Activated T-cell treated with anti-CD3 and anti-CD28 coated beads, Interleukin-2, amount 50 U/mL, for 48 hours (primary cell): ENCODE measurements at places on chromosomes 12 and 14.

DNA sequence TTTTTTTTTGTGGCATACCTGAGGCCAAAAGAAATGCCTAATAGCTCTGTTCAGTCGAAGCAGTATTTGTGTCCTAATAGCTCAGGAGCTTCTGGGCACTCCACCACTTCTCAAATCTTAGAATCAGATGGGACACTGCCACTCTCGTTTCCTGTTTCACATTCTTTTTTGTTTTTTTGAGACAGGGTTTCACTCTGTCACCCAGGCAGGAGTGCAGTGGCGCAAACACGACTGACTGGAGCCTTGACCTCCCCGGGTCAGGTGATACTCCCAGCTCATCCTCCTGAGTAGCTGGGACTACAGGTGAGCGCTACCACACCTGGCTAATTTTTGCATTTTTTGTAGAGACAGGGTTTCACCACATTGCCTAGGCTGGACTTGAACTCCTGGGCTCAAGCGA lies 52.7 kb downstream of the SPPL3 start:
- DNase-seq, result no peak

DNA sequence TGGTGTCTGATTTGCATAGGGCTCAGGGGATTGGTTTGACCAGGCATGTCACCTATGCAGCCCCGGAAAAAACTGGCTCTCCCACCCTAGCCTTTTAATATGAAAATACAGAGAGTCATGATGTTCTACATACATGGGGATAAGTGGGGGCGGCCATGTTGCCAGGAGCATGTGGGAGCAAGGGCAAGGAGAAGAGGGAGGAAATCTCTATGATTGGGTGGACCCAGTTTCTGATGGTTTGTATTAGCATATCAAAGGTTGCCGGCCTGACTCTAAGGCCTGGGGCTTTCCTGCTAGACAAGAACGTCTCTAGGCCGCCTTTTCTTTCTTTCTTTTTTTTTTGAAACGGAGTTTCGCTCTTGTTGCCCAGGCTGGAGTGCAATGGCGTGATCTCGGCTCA lies 123.4 kb upstream of the CPSF6 start:
- DNase-seq, result no peak

- DNase-seq, result no peak
Measured at GRCh38 chr12:130707571-130707891, 8.6 kb downstream of the RIMBP2 start.

DNA sequence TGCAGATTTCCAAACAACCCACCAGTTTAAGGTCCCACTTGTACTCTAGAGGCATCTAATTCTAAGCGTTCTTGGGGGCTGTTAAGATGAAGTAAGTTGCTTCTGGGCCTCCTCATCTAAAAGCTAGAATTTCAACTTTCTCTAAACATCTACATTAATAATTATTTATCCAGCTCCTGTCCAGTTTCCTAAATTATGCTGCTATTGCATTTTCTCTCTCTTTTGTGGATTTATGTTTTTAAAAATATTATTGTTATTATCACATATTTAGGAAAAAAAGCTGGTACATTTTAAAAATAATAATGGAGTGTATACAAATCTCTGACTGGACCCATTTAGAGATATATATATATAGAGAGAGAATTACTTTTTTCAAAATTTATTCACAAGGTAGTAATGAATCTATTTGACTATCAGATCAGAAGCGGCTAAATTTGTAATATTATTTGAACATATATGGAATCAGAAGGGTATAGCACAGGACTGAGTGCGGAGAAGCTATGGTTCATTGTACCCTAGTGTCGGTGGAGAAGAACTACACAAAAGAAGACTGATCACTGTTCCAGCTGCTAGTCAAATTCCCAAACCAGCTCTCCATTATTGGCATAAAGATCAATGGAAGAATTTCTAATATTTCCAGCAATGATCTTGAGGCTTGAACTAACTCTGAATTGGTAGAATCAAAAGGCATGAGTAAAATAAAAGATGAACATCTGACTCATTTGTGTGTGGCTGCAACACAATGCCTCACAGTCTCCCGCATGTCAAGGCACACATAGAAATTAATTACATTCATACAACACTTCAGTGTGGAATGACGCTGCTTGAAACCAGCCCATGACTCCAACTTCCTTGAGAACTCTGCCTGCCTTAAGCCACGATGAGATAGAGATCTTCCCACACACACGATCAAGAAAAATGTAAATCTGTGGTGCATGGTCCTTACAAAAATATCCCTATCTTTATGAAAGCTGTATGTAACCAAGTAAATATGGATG lies 433.4 kb upstream of the OR4E1 start:
- DNase-seq, result no peak

DNA sequence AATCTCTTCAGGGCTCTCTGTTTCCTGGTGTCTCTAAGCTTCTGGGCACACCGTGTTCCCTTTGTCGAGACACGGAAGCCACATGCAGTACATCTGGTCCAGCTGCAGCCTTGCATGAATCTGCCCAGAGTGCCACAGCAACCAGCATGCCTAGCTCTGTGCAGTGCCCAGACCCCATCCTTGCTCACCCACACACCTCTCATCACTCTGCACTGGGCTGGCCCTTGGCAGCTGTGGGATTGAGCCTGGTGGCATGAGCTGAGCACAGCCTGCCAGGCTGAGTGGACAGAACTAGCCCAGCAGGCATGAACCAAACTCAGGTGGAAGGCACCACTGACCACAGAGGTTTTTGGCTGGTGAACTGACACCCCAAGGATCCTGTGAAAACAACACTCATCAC lies 279.9 kb downstream of the ATXN7L3B start:
- DNase-seq, result no peak

DNA sequence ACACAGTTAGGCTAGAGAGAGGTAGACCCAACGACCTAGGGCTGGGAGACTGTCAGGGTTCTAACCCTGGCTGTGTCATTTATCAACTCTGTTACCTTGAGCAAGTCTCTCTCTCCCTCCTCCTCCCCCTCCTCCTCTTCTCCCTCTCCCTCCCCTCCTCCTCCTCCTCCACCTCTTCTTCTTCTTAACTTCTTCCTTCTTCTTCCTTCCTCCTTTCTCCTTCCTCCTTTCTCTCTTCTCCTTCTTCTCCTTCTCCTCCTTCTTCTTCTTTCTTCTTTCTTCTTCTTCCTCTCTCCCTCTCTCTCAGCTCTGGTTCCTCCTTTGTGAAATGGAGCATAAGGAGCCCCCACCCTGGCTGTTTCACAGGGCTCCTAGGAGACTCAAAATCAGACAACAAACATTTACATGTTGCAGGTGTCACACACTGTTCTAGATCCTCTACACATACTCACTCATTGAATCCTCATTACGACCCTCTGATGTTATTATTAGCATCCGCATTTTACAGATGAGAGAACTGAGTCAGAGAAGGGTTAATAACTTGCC lies 2.2 kb upstream of the KCNH3 start:
- no peak for DNase-seq

DNA sequence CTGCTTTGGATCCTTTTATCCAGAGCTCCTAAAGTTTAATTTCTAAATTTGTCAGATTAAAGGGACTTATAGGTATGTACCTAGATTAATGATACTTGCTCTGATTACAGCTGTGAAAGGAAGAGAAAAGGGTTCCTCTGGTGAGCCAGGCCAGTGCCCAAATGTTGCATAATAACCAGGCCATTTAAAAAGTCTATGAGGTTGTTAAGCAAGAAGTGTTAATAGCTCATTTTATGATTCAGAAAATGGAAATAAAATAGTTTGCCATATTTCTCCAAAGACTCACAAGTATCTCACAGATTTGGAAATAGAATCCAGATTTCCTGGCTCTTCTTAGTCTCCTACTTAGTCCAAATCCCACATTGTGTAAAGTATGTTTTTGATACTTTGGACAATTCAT lies 67.6 kb downstream of the SLC38A6 start:
- no peak for DNase-seq

DNA sequence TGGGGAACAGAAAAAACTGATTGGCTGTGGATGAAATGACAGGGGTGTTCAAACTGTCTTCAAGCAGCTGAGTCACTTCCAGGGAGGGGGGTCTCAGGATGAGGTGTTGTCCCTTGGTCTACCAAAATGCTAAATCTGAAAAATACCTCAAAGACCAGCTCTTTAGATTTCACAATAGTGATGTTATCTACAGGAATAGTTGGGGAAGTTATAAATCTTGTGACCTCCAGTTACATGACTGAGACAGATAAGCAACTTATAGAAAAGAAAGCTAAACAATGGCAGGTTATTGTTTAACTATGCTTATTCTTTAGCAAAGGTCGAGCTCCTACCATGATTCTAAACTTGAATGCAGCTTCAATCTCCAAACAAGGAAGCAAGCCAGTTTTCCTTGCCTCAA lies 125.4 kb downstream of the SYT10 start:
- DNase-seq, result no peak

DNA sequence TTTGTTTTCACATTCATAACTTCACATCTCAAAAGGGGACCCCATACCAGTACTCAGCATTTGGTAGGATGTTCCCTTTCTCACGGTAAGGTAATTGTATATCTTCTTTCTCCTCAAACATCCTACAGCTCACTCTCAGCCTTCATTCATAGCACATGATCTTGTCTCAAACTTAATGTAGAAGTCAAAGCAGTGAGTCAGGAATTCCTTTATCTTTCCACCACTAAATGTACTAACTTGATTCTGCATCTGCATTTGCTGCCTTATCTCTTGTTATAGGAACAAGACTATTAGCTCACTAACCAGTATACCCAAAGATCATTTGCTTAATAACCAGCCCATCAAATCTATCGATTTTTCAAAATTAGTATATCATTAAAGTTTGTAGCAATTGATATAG lies 22.9 kb downstream of the CPSF2 start:
- DNase-seq, result no peak

DNA sequence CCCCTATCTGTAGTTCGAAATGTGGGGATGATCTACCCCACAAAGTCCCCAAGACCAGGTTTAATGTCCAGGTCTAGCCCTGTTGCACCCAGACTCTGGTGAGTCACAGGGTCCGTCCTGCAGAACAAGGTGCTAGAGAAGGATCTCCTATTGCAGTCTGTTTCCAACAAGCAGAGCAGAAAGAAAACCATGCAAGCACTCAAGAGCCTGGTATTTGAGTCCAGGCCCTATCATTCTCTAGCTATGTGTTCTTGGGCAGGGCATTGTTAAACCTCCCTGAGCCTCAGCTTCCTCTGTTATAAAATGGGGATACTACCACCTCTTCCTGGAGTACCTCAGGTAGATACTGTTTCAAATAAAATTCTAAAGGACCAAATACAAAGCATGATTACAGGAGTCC lies 24.4 kb downstream of the MAP3K9 start:
- DNase-seq, result no peak
